ENCODE measurements at places on chromosomes 11 and 22.

DNA sequence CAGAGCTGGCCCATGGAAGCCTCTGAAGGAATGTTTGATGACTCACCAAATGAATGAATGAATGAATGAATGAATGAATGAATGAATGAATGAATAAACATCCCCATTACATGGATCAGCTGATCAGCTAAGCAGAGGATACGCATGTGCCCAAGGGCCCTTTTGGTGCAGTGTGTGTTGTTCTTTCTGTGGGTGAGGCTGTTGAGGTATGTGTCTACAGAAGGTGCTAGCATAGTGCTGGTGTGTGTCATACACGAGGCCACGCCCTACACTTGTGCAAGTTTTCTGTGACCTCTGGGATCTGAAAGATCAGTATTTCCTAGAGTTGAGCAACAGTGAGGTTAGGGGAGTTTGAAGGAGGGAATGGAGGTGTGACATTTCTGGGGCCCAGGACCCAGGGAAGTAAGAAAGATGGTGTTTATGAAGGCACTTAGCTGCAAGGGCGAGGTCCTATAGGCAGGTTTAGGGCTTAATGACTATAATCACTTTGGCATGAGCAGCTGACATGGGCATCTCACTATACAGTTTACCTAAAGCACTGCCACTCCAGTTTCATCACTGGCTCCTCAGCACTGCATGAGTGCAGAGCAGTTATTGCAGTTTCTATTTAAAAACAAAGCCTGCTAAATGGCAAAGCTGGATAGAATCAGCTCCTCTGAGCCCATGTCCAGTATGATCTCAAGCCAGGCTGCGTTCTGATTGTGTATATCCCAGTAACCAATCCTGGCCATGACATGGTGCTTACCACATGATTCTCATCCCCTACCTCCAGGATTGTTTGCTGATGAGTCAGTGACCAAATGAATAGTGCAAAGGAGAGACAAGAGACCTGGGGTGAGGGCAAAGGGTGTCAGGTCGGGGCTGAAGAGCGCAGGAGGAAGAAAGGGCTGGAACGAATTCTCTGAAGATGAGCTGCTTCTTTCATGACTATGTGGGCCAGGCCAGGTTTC is 36.4 kb upstream of the E2F8 start:
- DNase-seq: no peak

GRCh38 chr11:3156282-3156660 is 8.8 kb downstream of the OSBPL5 start:
- no peak for DNase-seq

DNA sequence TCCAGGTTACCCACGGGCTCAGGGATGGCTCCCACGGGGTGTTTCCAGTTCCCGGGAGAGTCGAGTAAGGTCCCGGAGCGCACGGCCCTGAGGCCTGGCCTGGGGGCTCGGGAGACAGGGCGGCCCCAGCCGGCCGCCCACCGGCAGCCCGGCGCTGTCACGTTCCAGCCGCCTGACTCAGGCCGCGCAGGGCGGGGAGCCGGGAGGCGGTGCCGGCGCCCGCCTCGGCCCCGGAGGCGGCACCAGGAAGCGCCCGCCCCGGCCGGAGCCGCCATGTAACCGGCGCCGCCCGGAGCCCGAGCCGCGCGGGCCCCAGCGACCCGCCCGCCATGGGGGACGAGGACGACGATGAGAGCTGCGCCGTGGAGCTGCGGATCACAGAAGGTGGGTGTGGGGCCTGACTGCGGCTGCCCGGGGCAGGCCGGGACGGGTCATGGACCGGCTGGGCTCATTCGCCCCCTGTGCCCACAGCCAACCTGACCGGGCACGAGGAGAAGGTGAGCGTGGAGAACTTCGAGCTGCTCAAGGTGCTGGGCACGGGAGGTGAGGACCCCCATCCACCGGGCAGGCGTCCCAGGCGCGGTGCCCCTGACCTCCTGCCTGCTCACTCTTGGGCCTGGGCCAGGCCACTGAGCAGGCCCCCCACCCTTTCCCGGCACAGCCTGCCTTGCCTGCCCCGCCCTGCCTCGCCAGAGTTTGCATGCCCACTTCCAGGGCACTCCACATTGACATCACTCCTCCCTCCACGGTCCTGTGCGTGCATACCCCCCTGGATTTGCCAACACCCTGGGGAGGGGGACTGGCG is at the start of gene RPS6KA4:
Gene RPS6KA4, plus strand, starts transcription at position 256 of the 805 bp plus-strand sequence. Its CDS starts 74 bp downstream, at position 330.
- peak; percentile 73 for DNase-seq

GRCh38 chr22:22810018-22810427 is 77.6 kb upstream of the IGLL5 start:
- peak; percentile 71 for DNase-seq

GRCh38 chr22:44828193-44828592 is 75.8 kb downstream of the ARHGAP8 start:
- DNase-seq: peak; percentile 46

- no peak for DNase-seq
Observed at GRCh38 chr11:15943418-15944197, 412.7 kb downstream of the SOX6 start.

GRCh38 chr11:70472240-70472639 is 73.9 kb downstream of the CTTN start:
- DNase-seq: no peak

- no peak for DNase-seq
Observed at GRCh38 chr11:16936643-16937042, 77.6 kb downstream of the PLEKHA7 start.

GRCh38 chr22:44364751-44365130 is 52.0 kb upstream of the SHISAL1 start:
- DNase-seq: no peak

GRCh38 chr11:363948-364761 is 5.1 kb upstream of the B4GALNT4 start:
- peak; percentile 51 for DNase-seq

GRCh38 chr11:102451681-102452460 is 694 bp downstream of the TMEM123 start:
- peak; percentile 74 for DNase-seq

GRCh38 chr11:61896665-61897386 is 5.5 kb upstream of the FADS3 start:
- DNase-seq: no peak

- no peak for DNase-seq
Observed at GRCh38 chr11:5274395-5274794, 4.7 kb upstream of the HBE1 start.

GRCh38 chr11:78110351-78110750 is 29.1 kb downstream of the ALG8 start:
- no peak for DNase-seq

DNA sequence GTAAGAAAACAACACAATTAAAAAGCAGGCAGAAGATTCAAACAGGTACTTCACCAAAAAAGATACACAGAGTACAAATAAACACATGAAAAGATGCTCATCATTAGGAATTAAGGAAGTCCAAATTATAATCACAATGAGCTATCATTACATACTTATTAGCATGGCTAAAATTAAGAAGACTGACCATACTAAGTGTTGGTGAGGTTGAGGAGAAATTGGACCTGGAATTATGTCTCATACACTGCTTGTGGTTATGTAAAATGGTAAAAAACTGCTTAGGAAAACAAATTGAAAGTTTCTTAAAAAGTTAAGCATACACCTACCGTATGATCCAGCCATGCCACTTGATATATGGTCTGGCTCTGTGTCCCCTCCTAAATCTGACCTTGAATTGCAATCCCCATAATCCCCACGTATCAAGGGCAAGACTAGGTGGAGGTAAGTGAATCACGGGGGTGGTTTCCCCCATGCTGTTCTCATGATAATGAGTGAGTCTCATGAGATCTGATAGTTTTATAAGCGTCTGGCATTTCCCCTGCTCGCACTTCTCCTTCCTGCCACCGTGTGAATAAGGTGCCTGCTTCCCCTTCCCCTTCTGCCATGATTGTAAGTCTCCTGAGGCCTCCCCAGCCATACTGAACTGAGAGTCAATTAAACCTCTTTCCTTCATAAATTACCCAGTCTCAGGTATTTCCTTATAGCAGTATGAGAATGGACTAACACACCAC is 4.8 kb downstream of the SAAL1 start:
- DNase-seq: peak; percentile 4

DNA sequence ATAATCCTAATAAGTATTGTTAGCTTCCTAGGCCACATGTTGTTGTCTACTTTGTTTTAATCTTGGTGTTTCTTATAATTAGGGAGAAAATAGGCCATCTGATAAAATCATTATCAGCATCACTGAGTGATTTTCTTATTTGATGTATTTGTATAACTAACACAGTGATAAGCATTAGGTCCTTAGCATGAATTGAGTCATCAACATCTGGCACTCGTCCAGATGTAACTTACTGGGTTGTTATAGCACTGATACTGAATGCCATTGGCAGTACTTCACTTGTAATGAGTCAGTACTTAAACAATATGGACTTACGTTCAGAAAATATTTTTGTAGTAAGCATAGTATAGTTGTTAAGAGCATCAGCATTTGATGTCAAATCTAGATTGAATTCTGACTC is 16.2 kb downstream of the API5 start:
- no peak for DNase-seq

DNA sequence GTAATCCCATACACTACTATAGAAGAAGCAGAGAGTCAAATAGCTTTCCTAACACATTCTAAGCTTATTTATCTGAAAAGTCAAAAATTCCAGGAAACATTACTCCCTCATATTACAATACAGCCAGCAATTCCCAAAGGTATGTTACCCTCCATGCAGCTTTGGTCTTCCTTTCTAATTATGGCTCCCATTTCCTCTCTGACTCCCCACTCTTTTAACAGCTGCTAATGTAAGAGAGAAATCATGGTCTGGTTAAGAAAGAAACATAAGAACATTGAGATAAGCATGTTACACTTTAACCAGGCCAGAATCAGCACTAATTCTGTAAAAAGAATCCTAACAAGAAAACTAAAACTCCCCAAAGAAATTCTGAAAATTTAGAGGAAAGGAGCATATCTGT is 6.8 kb downstream of the PPP2R1B start:
- no peak for DNase-seq

GRCh38 chr11:57618438-57618837 is 21.0 kb downstream of the SERPING1 start:
- DNase-seq: no peak

GRCh38 chr11:43687120-43687791 is 6.7 kb downstream of the HSD17B12 start:
- DNase-seq: no peak

DNA sequence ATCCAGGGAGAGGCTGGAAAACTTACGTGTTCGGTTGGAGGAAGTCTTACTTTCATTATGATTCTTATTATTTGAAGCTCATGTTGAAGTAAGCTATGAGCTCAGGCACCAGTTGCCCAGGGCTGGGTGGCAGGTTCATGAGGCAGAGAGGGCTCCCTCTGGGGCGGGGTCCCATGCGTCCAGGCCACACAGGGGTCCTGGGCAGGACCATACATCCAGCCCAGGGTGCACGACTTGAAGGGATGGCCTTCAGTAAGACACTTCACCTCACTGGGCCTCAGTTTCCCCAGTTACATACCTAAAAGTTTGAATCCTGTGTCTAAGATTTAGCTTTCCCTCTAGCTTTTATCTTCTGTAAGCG is 107.3 kb upstream of the B3GAT1 start:
- DNase-seq: no peak

DNA sequence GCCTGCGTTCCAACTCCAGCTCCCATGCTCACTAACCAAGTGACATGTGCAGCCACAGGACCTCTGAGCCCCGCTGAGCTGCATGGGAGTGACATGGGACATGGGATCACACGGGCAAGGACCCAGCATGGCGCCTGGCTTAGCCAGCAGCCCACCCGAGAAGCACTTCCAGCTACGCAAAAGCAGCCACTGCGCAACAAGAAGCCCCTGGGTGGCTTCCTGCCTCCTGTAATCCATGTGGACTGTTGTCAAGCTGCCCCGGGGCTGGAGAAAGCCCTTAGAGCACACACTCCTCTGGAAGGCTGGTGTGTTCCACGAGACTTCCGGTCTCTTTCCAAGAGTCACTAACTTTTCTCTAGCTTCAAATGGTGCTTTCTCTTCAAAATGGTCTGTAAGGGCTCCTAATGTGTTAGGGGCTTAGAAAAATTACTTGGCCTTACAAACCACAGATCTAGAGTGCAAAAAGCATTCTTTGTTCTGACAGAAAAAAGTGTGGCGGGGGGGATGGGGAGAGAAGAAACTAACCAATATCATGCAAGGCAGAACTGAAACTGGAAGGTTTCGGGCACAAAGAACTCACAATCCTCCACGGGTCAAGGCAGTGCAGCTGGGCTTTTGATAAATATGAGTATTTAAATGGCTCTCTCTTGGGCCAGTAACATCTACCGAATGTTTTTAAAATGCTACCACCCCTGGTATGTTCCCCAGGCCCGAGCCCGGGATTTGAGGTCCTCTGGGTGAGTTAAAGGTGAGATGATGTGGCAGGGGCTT is 5.5 kb downstream of the C11orf24 start:
- DNase-seq: no peak

DNA sequence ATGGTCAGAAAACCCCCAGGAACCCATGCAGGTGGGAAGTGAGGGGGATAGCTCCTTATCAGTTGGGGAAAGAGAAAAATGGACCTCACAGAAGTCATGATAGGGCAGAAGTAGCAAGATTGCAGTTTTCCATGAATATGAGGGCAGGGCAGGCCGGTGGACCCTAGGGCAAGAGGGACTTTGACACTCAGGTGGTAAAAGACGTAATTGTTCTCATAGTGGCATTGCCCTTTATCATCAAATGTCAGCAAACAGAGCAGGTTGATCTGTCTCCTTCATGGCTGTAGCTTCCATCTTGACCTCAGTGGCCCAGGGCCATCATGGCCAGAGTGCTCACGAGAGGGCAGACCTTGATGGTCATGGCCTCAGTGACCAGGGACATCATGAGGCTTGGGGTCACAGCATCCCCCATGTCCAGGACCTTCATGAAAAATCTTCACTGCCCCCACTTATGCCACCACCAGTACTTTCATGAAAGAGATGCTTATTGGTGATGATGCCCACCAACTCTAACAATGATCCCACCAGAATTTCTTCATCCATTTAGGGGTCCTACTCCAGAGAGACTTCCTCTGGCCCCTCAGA is 127.1 kb downstream of the SNX19 start:
- no peak for DNase-seq

DNA sequence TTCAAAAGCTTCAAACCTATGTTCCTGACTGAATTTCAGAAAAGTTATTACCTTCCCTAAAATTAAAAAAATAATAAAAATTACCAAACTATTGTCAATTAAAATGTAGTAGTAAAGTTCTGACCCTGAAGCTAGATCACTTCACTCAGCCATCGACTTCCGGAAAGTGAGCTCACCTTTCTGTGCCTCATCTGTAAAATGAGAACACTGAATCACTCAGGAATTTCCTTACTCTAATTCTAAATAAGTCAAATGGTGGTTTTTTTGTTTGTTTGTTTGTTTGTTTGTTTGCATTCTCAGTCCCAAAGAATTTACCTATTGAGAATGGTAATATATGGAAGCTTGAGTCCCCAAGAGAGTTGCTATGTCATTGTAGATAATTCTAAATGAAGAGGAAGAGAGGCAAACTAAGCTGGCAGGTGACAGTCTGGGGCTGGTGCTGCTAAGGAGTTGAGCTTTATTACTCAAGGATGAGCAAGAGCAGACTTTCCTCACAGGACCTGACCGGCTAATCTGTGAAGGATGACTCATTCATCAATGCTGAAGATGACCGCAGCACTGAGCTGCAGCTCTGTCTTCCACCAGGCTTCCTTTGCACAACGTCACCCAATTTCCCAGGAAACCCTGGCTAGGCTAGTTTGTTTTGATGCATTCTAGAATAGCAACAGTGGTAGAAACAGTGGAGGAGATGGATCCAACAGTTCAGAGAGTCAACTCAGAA is 248.8 kb downstream of the RAB38 start:
- DNase-seq: no peak
